ENCODE measurements at places on chromosomes 3 and 15. TPM values are rescaled to one million over a fixed set of nuclear protein-coding genes. Genes with fewer than 3 reads are reported as not detected.

DNA sequence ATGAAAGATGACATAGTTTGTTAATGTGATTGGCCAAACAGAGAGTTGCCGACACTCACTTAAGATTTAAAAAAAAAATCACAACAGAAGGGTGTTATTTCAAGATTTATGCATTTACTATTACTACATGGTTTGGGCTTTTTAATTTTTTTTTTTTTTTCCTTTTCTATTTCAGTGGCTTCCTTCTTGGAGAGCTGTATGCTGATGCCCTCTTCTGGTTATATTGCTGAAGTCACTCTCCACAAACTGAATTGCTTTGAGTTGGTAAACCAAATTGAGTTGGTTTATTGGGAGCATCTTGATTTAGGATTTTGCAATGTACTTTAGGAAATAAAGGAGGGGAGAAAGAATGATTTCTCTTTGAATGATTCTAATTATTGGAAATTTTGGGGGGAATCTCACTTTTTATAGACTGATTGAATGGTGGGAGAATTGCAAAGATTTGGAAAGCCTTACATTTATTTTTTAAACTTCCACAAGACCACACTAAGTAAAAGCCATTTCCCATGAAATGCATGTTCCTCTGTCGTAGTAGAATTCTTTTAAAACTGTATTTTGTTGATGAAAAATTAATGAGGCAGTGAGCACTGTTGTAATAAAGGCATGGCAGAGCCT, 186.6 kb upstream of the FEZF2 start:
- peak; percentile 45 for DNase-seq

- DNase-seq: no peak
Observed at GRCh38 chr15:41278319-41278718, 47.3 kb downstream of the CHP1 start.

Gene BNC1
- polyA plus RNA-seq: 0.28 TPM

Gene IGSF10
- 0.50 TPM for polyA plus RNA-seq

Gene SNTN
- polyA plus RNA-seq: 0.70 TPM

- DNase-seq: peak; percentile 23
Observed at GRCh38 chr3:105367063-105367405, 325 bp downstream of the ALCAM start.

Data from GM23338 (cell line).